Endothelial cell (in vitro differentiated cells): ENCODE measurements at places on chromosomes 2 and 18.

GRCh38 chr18:49008716-49009115, 58.0 kb upstream of the SMAD7 start:
- H3K4me3 ChIP-seq = no peak overlapping the region
- DNase-seq = no peak
- no peaks in the 10 kb centered on the region for H3K36me3 ChIP-seq
- H3K4me1 ChIP-seq = peaks cover 5% of the 10 kb centered on the region

- peaks cover 4% of the 10 kb centered on the region for H3K4me1 ChIP-seq
- H3K4me3 ChIP-seq = no peak overlapping the region
- no peak for DNase-seq
- H3K27me3 ChIP-seq = no peaks in the 10 kb centered on the region
- H3K27ac ChIP-seq = no peak overlapping the region
- no peaks in the 10 kb centered on the region for H3K36me3 ChIP-seq
These were observed 1204.5 kb upstream of the ZEB2 start for GRCh38 chr2:145724311-145724898.

DNA sequence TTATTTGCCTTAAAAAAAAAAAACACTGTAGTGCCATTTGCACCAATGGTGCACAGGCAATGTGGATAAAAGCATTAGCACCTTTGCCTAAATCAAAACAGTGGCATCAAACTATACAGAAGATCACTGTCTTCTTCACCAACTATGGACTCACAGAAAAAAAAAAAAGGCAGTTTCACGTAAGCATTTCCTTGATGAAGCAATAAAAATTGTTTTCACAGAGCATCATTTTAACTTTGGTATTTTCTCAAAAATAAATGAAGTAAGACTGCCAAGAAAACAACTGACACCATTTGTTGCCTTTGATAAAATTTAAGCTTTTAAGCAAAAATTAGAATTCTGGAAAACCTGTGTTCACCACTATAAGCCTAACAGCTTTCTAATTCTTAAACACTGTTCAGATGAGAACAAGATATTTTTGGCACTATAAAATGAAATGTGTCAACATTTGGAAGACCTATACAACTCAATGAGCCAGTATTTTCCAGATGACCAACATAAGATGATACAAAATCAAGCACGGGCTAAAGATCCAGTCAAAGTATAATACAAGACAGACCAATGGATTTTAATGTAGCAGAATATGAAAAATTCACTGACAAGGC, 21.1 kb downstream of the METTL8 start:
- H3K36me3 ChIP-seq = no peaks in the 10 kb centered on the region
- DNase-seq = no peak
- H3K27me3 ChIP-seq = no peaks in the 10 kb centered on the region
- H3K4me3 ChIP-seq = no peak overlapping the region
- no peak overlapping the region for H3K27ac ChIP-seq

DNA sequence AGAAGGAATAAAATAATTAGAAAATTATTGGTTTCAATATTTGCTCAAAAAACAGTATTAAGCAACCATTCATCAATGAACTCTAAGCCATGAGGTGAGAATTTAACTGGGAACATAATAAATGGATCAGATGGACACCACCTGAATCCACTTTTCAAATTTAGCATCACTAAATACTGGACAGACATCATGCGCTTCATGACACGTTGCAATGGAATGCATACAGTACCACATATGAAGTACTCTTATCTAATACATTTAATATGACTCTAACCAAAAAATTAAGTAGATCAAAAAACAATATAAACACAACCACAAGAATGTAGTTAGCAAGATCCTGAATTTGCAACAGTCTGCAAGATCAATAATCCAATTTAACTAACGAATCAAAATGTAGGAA, 76.6 kb downstream of the COBLL1 start:
- DNase-seq = no peak
- H3K4me3 ChIP-seq = no peak overlapping the region
- peaks cover 5% of the 10 kb centered on the region for H3K4me1 ChIP-seq
- H3K36me3 ChIP-seq = no peaks in the 10 kb centered on the region
- H3K27me3 ChIP-seq = peaks cover 2% of the 10 kb centered on the region

- no peak overlapping the region for H3K27ac ChIP-seq
- H3K4me1 ChIP-seq = peaks cover 44% of the 10 kb centered on the region
- peaks cover 70% of the 10 kb centered on the region for H3K36me3 ChIP-seq
- peaks cover 6% of the 10 kb centered on the region for H3K27me3 ChIP-seq
- H3K4me3 ChIP-seq = no peak overlapping the region
These were observed 62.6 kb downstream of the KLF7 start for GRCh38 chr2:207103132-207103531.

DNA sequence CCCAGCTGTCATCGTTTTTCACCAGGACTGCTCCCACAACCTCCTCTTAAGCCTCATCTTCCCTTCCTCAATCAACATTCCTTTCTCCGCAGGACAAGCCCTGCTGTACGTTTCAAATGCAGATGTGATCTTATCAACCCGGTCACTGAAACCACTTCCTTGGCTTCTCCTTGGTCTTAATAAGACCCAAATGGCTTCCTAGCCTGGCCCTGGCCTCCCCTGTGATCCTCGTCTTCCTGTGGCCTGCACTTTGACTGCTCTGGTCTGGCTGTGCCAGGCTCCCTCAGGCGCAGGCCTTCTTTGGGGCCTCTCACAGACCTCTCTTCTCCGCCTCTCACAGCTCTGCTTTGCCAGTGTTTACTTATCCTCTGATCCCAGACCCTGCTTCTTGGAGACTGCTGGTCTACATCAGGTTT, 4.7 kb upstream of the ADNP2 start:
- no peak overlapping the region for H3K27ac ChIP-seq
- peak overlapping the region; percentile 19 for H3K4me3 ChIP-seq
- H3K4me1 ChIP-seq = peaks cover 10% of the 10 kb centered on the region
- no peaks in the 10 kb centered on the region for H3K36me3 ChIP-seq
- H3K27me3 ChIP-seq = peaks cover 12% of the 10 kb centered on the region

- H3K27me3 ChIP-seq = peaks cover 3% of the 10 kb centered on the region
- H3K27ac ChIP-seq = no peak overlapping the region
- no peaks in the 10 kb centered on the region for H3K36me3 ChIP-seq
- peaks cover 19% of the 10 kb centered on the region for H3K4me1 ChIP-seq
- H3K4me3 ChIP-seq = no peak overlapping the region
- DNase-seq = no peak
These were observed 41.1 kb downstream of the CDC42EP3 start for GRCh38 chr2:37630301-37630700.

DNA sequence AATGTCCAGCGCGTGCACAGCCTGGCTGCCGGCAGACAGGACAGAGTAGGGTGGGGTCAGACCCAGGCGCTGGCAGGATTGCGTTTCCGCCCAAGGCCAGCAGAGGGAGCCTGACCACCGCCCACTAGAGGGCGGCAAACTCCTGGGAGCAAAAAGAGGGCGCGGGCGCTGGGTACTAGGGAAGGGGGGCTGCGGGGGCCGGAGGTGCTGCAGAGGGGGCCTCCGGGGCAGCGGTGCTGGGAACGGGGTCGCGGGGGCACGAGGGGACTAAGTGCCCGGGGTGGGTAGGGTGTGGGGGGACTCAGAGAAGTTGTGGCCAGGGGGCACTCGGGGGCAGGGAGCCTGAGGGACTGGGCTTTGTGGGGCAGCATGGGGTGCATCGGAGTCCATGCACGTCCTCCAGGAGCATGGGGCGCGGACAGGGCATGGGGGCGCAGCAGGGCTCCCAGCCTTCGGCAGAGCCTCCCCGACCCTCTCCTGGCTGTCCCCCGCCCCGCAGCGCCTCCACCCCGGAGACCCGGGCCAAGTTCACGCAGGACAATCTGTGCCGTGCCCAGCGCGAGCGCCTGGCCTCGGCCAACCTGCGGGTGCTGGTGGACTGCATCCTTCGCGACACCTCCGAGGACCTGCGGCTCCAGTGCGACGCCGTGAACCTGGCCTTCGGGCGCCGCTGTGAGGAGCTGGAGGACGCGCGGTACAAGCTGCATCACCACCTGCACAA, 3.2 kb downstream of the TEKT4 start:
- H3K27me3 ChIP-seq = peaks cover 15% of the 10 kb centered on the region
- no peak overlapping the region for H3K4me3 ChIP-seq

- no peaks in the 10 kb centered on the region for H3K27me3 ChIP-seq
- no peak for DNase-seq
- H3K27ac ChIP-seq = no peak overlapping the region
- no peak overlapping the region for H3K4me3 ChIP-seq
These were observed 555.4 kb downstream of the SLC4A3 start for GRCh38 chr2:220182790-220183189.

DNA sequence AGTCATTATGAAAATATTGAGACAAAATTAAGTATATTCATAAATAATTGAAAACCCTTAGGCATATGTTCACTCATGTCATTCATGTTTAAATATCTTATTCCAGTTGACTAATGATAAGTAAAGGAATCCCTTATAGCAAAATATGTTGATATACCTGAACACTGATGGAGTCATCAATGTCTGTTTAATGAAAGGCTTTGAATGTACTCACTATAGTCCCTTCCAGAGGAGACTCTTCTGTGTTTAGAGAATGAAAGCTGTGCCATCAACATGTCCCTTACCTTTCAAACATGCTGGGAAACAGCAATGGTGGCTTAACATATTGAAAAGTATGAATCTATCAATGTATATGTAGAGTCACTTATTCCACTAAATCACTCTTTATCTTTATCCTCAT, 242.9 kb downstream of the KCNJ3 start:
- no peaks in the 10 kb centered on the region for H3K27me3 ChIP-seq
- no peak overlapping the region for H3K27ac ChIP-seq
- H3K36me3 ChIP-seq = no peaks in the 10 kb centered on the region
- DNase-seq = no peak

- H3K27ac ChIP-seq = peak overlapping the region; percentile 84
- DNase-seq = no peak
- H3K4me3 ChIP-seq = no peak overlapping the region
- H3K4me1 ChIP-seq = peaks cover 89% of the 10 kb centered on the region
- peaks cover 13% of the 10 kb centered on the region for H3K36me3 ChIP-seq
These were observed 15.7 kb downstream of the CRIM1 start for GRCh38 chr2:36371070-36371874.

GRCh38 chr2:29729401-29729800, 192.0 kb downstream of the ALK start:
- H3K4me3 ChIP-seq = no peak overlapping the region
- no peaks in the 10 kb centered on the region for H3K4me1 ChIP-seq
- H3K27ac ChIP-seq = no peak overlapping the region

DNA sequence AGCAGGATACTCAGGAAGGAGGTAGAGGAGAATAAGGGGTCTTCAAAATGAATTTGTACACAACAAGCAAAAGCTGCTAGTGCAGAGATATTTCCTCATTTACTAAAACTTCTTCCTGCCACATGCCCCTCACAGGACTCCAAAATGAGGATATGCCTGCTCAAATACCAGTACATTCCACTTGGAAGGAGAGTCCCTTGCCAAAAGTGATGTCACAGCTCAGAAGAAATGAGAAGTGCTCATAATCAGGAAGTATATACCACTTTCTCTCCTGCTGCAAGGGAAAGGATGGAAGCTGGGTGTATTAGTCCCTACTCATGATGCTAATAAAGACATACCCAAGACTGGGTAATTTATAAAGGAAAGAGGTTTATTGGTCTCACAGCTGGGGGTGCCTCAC, 87.7 kb upstream of the FSHR start:
- no peaks in the 10 kb centered on the region for H3K4me1 ChIP-seq
- no peaks in the 10 kb centered on the region for H3K36me3 ChIP-seq
- no peak overlapping the region for H3K27ac ChIP-seq
- no peak overlapping the region for H3K4me3 ChIP-seq
- peaks cover 2% of the 10 kb centered on the region for H3K27me3 ChIP-seq

DNA sequence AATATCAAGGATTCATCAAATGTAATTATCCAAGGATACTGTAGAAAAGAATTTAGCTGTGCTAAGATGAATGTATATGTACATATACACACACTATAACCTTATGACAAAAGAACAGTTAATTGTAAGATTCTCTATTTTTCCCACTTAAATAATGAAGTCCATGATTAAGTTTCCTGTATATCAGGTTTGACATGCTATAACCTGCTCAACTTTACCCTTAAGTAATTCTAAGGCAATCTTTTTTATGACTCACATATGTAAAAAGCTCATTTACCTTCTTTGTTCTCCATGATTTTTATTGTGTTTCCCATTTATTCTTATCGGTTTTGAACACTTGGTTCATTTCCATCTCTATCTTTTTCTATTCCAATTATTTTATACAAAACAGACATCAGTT, 1213.1 kb upstream of the SLC39A10 start:
- H3K4me1 ChIP-seq = no peaks in the 10 kb centered on the region
- no peaks in the 10 kb centered on the region for H3K36me3 ChIP-seq
- no peaks in the 10 kb centered on the region for H3K27me3 ChIP-seq
- no peak overlapping the region for H3K4me3 ChIP-seq

GRCh38 chr2:197450465-197450864, 2.9 kb upstream of the COQ10B start:
- peaks cover 11% of the 10 kb centered on the region for H3K36me3 ChIP-seq
- no peak overlapping the region for H3K27ac ChIP-seq
- peaks cover 23% of the 10 kb centered on the region for H3K4me1 ChIP-seq
- DNase-seq = no peak

DNA sequence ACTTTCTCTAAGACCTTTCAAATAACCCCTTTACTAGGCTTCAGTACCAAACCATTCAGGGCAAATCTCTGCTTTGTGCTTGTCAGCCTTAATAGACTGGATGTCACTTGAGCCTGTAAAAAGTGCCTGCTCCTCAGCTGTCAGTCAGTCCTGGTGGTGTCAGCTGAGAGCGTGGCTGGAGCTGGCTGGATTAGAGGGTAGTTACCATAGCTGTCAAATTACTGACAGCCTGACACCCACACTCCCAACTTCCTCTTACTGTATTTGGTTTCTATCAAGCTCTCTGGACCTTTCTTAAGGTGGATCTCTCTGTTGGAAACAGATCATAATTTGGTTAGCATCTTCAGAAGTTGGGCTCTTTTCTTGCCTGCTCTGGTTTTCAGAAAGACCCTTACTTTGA, 371.4 kb upstream of the ATP5MC3 start:
- no peaks in the 10 kb centered on the region for H3K27me3 ChIP-seq
- H3K4me3 ChIP-seq = no peak overlapping the region
- H3K36me3 ChIP-seq = no peaks in the 10 kb centered on the region

DNA sequence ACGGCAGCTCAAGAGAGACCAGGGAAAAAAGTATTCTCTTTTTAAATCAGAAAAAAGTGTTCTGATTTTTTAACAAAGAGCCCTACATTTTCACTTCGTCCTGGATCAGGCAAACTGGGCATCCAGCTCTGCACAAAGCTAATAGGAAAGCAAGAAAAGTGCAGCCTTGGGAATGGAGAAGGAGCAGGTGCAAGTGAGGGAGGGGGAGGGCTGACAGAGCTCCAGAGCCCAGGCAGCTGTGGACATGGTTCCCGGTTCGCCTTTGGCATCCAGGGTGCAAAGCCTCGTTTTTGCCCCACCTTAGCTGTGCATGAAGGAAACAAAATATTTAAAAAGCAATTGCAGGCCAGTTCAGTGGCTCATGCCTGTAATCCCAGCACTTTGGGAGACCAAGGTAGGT, 82.2 kb downstream of the FAM124B start:
- H3K36me3 ChIP-seq = no peaks in the 10 kb centered on the region
- peaks cover 10% of the 10 kb centered on the region for H3K4me1 ChIP-seq
- H3K27me3 ChIP-seq = no peaks in the 10 kb centered on the region
- H3K27ac ChIP-seq = no peak overlapping the region
- H3K4me3 ChIP-seq = no peak overlapping the region
- DNase-seq = no peak

- H3K4me3 ChIP-seq = no peak overlapping the region
- peaks cover 45% of the 10 kb centered on the region for H3K36me3 ChIP-seq
- no peak overlapping the region for H3K27ac ChIP-seq
- DNase-seq = no peak
- H3K27me3 ChIP-seq = peaks cover 3% of the 10 kb centered on the region
- peaks cover 13% of the 10 kb centered on the region for H3K4me1 ChIP-seq
These were observed 83.8 kb upstream of the TFCP2L1 start for GRCh38 chr2:121368836-121369235.
